ENCODE measurements at places on chromosomes 6 and 20.
A peak's percentile ranks its signal among the peaks of the same experiment; 100 is the strongest.

DNA sequence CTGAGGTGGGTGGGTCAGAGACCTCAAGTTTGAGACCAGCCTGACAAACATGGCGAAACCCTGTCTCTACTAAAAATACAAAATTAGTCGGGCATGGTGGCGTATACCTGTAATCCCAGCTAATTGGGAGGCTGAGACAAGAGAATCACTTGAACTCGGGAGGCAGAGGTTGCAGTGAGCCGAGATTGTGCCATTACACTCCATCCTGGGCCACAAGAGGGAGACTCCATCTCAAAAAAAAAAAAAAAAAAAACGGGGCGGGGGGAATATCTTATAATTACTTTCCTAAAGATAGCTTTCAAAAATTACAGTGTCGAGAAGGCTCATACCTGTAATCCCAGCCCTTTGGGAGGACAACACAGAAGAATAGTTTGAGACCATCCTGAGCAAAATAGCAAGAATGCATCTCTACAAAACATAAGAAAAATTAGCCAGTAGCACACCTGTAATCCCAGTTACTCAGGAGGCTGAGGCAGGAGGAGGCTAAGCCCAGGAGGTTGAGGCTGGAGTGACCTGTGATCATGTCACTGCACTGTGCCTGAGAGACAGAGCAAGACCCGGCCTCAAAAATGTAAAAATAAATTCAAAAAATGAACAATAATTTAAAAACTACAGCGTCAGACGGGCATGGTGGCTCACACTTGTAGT is 25.8 kb downstream of the CBFA2T2 start:
- no peak for DNase-seq

- no peak for DNase-seq
These were observed 94.1 kb upstream of the KCNG1 start for GRCh38 chr20:51116765-51117686.

GRCh38 chr6:32920715-32921114 is 20.1 kb downstream of the HLA-DMB start:
- DNase-seq = no peak

DNA sequence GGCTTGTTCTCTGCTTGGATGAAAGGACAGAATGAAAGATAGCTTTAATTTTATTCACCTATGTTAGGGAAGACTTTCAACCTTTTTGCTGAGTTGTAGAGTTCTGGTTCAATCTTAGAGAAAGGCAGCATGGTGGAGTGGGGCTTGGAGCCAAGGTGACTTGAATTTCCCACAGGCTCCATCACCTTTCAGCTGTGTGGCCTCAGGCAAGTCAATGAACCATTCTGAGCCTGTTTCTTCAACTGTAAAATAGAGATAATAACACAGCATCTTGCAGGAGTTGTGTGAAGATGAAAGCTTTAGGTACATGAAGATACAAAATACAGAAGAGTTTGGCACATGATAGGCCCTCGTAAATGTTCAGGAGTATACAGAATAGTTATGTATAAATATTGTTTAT is 19.1 kb upstream of the DTNBP1 start:
- no peak for DNase-seq

GRCh38 chr20:49252556-49253350 is 25.1 kb downstream of the ZNFX1 start:
- no peak for DNase-seq

GRCh38 chr6:163323274-163323673 is 91.2 kb upstream of the QKI start:
- no peak for DNase-seq

- no peak for DNase-seq
These were observed 73.2 kb downstream of the QRSL1 start for GRCh38 chr6:106702451-106703110.

- no peak for DNase-seq
These were observed 7.3 kb downstream of the TFAP2D start for GRCh38 chr6:50720623-50721022.

DNA sequence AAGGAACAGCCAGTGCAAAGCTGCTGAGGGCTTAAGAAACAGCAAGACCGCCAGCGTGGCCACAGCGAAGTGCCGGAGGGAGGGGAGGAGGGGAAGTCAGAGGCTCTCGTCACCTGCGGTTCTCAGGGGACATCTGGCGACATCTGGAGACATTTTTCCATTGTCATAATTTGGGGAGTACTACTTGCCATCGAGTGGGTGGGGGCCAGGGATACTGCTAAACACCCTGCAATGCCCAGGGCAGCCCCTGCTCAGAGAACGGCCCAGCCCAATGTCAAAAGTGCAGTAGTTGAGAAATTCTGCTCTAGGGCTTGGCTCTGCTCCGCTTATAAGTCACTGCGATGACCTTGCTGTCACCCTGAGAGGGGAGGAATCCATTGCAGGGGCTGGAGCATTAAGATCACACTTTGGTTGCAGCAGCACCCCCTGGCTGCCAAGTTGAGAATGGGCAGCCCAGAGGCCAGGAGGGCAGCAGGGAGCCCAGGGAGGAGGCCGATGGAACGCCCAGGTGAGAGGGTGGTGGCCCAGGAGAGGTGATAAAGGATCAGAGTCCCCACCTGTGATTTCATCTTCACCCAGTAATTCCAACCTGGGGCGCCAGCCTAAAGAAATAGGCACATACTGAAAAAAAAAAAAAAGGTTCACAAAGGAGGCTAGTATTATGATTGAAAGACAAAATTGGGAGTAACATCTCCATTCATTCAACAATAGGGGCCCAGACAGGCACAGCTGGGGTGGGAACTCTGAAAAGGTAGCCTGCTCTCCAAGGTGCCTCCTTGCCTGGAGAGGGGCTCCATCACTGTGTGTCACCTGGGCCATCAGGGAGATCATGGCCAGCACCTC is 218.2 kb downstream of the BMP7 start:
- no peak for DNase-seq

DNA sequence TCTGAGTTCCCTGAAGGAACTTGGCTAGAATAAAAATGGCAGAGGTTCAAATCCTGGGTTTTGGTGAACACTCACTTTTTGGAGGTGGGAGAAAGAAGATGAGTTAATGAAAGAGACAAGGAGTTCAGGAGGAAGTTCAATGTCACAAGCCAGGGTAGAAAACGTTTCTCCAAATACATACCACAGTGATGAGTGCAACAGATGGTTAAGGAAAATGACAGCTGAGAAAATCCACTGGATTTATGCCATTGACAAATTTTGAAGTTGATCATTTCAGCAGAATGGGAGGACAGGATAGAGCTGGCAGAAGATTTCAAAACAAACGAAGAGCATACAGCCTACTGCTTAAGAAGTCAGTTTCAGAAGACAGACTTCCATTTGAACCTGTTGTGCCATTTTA is 122.7 kb downstream of the GFRAL start:
- no peak for DNase-seq

GRCh38 chr6:33105916-33106871 is 30.4 kb downstream of the HLA-DPB1 start:
- DNase-seq = no peak

DNA sequence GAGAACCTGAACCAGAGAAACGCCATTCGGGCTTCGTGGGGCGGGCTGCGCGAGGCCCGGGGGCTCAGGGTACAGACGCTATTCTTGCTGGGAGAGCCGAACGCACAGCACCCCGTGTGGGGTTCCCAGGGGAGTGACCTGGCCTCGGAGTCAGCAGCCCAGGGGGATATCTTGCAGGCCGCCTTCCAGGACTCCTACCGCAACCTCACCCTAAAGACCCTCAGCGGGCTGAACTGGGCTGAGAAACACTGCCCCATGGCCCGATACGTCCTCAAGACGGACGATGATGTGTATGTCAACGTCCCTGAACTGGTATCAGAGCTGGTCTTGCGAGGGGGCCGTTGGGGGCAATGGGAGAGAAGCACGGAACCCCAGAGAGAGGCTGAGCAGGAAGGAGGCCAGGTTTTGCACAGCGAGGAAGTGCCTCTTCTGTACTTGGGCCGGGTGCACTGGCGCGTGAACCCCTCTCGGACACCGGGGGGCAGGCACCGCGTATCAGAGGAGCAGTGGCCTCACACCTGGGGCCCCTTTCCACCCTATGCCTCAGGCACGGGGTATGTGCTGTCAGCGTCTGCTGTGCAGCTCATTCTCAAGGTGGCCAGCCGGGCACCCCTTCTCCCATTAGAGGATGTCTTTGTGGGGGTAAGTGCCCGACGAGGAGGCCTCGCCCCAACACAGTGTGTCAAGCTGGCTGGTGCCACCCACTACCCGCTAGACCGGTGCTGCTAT is 904 bp downstream of the B3GALT4 start:
- DNase-seq = peak; percentile 52

- no peak for DNase-seq
These were observed 83.9 kb downstream of the BANF2 start for GRCh38 chr20:17783671-17784070.

- no peak for DNase-seq
These were observed 29.1 kb upstream of the SGK1 start for GRCh38 chr6:134346932-134347545.

DNA sequence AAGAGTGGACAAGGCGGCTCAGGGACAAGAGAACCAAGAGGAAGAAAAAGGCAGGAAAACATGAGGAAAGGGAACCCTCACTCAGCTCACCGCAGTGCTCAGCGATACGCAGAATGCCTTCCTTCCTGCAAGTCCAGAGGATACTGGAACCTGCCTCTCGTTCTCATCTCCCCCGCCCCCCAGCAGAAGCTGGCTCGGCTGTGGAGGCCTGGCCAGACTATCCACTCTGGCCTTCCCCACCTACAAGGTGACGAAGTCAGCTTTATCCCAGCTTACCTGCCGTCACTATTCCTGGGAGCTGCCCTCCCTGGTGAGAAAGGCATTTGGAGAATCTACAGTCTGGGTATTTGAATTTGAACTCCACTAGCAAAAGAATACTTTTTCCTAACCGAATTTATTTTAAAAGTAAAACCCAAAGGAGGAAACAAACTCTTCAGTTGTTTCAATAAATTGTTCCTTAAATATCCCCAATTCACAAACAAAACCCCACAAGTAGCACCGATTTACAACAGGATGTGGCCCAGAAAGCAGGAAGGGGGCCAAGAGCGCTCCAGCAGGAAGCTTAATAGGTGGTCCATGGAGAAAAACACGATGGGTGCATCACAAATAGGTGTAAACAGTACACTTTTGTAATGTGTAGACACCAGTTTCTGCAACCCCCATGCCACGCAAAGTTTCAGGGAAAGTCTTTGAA is 2.1 kb upstream of the DIDO1 start:
- DNase-seq = no peak

DNA sequence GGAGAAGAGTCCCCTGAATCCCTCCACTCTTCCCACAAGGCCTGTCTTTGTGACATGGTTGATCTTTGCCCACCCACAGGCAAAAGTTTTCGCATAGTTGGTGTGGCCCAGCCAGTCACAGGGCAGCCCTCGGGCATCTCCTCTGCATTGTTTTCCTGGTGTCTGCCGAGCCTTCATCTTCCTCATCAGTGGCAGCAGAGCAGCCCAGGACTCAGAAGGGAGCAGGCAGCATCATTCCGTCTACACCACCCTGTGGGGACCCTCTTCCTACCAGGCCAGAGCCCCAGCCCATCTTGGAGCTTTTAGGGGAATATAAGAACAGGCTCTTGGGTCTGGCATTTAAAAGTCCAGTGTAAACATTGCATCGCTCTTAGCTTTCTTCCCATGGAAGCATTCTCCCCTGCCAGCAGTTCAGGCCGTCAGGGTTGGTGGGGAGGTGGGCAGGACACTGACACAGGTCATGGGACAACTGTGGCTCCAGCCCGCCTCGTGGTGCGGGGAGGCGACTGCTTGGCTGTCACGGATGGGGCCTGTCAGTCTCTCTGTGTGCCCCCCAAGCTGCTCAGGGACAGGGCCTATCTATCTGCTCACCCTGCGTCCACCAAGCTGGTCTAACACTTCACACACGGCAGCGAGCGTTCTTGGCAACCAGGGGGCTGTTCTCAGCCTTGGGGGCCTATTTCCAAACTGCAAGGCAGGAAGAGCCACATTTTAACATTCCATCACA is 38.3 kb downstream of the PDRG1 start:
- DNase-seq = no peak

- DNase-seq = no peak
These were observed 16.1 kb upstream of the RAB22A start for GRCh38 chr20:58293453-58293852.

DNA sequence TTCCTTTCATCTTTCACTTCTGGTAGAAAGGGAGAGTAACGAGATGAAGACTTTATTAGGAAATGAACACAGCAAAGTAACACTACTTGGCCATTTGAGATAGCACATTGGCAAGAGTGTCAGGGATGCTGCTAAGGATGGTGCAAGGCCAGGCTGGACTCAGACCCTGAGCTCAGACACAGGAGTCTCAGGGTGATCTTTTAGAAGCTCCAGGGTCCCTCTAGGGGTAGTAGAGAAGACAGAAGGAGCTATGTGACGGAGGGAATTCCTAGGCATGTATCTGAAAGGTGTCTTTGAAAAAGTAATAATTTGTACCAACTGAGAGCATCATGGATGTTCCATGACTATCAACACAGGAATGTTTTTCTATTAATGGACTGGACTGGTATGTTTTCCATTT is 436.5 kb downstream of the DHX35 start:
- no peak for DNase-seq

GRCh38 chr20:20203784-20204183 is 151.5 kb downstream of the CFAP61 start:
- no peak for DNase-seq

DNA sequence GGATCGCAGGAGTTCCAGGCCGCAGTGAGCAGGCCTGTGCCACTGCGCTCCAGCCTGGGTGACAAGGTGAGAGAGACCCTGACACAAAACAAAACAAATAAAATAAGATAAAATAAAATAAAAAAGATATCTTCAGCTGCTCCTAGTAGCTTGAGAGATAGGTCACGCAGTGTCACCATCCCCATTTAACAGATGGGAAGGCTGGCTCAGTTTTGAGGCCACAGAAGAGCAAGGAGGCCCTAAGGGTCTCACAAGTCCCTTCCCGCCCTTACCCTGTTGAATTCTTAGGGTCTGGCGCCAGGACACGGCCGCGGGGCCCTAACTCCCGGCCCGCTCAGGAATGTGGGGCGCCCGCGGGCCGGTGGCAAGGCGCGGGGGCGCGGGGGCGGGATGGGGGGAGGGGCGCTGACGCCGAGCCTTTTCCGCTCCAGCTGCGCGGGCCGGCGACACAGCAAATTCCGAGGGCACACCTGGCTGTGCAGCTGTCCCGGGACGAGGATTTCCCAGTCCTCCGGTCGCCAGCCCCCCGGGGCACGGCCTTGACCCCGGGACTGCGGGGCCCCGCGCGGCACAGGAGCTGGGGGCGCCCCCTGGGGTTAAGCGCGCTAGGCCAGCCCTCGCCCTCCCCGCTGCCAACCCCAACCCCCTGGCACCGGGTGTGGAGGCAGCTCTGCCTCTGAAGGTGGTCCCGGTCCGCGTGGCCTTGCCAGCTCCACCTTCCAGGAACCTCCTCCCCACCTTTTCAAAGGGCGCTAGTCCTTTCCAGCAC is 10.3 kb upstream of the R3HDML start:
- peak; percentile 38 for DNase-seq

GRCh38 chr6:148611213-148611612 is 135.6 kb upstream of the UST start:
- DNase-seq = no peak

- DNase-seq = no peak
These were observed 21.7 kb downstream of the TMEM74B start for GRCh38 chr20:1163105-1163504.

- no peak for DNase-seq
These were observed 472.7 kb downstream of the PKHD1 start for GRCh38 chr6:51614725-51615124.

- no peak for DNase-seq
These were observed 47.6 kb downstream of the EZR start for GRCh38 chr6:158771399-158772152.
